ENCODE measurements at places on chromosomes 5 and 9. TPM values are rescaled to one million over a fixed set of nuclear protein-coding genes. Genes with fewer than 3 reads are reported as not detected.

- DNase-seq: peak; percentile 46
Observed at GRCh38 chr5:107705402-107706014, 34.8 kb upstream of the EFNA5 start.

GRCh38 chr5:110726249-110727024 lies at the start of gene TMEM232:
Gene TMEM232, minus strand, starts transcription at chr5:110726671. Its CDS starts 59,319 bp downstream, at chr5:110667352.
- peak; percentile 71 for DNase-seq

GRCh38 chr5:141793881-141794280 lies 84.3 kb downstream of the PCDH1 start:
- no peak for DNase-seq

DNA sequence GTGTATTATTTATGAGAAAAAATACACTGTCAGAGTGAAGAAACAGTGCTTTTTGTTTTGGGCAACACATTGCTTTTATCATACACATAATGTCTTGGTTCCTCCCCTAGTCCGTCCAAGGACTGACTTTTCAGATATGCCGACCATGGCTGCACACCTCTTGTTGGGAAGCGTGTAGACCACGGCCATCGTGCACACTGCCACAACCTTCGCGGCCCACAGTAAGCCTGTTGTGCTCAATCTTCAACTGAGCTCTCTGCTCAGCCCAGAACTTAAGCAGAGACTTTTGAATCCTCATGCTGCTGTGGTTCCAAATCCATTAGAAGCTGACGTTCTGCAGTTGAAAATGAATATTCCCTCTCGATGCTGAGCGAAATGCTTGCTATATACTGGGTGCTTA lies 157.6 kb upstream of the IRX2 start:
- DNase-seq: no peak

DNA sequence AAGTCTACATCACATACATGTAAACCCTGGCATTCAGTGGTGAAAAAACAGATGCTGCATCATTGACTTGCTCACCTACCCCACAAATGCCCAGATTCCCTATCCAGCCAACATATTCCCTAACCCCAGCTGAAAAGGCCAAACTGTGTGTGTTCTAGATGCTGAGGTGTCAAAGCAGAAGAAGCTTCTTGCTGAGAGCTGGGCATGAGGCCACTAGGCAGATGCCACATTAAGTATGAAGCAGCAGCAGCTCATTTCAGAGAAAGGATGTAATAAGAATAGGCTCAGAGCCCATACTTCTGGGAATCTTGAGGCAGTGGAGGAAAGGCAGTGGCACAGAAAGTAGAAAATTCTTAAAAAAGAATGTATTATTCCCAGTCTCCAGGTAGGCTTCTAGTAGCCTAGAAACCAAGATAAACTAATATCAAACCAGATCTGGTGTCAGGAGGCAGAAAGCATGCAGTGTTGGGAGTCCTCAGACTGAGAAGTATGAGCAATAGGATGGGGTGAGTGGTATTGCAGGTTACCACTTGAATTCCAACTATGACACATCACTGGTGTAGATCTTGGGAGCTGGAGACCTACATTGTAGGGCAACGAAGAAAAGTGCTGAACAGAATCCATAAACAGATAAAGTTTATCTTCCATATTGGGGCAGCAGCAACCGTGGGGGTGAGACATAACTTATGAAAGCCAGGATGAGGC lies 71.9 kb upstream of the GRHPR start:
- no peak for DNase-seq

DNA sequence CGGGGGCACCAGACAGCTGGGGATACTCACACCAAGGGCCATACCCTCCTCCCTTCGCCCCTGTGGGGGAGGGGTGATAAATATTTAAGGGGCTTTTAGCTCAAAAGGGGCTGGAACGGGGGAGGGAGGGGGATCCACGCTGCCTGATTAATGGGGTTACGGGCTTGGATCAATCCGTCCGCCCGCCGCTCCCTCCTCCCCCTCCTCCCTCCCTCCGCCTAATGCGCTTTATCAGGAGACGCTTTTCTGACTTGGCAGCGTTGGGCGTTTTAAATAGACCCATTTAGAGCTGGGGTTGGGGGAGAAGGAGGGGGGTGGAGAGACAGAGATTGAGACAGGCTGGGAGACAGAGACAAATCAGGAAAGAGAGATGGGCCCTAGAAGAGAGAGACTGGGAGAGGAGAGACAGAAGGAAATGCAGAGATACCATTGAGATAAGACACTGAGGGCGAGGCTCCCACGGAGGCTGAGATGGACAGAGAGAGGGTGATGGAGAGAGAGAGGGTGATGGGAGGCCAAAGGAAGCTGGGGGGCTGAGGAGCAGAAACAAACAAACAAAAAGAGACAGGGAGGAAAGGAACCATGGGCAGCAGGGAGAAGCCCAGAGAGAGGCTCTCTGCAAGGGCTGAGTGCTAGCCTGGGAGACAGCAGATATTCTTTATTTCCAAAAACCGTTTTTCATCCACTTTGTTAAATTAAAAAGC lies 10.3 kb downstream of the CNTFR start:
- DNase-seq: no peak

- no peak for DNase-seq
Observed at GRCh38 chr5:158780656-158781237, 319.0 kb downstream of the EBF1 start.

- no peak for DNase-seq
Observed at GRCh38 chr9:115301581-115301980, 183.6 kb upstream of the TNC start.

DNA sequence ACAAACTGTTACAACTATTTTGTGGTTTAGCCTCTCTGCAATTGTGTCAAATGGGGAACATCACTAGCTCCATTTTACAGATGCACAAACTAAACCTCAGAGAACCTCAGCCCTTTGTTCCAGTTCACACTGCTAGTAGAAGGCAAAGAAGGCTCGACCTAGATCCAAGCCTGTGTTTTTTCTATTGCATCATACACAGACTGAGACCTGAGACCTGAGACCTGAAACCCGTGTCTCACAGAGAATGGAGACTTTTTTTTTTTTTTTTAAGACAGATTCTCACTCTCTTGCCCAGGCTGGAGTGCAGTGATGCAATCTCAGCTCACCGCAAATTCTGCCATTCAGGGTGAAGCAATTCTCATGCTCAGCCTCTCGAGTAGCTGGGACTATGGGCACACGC lies 120.8 kb downstream of the GALNT10 start:
- DNase-seq: no peak

Gene FOXB2
- total RNA-seq: not detected

Gene LEAP2
- 0.79 TPM for total RNA-seq

Gene LHX2
- total RNA-seq: 0.10 TPM

Gene SOHLH1
- 0.99 TPM for total RNA-seq

Gene TPM2
- total RNA-seq: 29.6 TPM
